ENCODE measurements at places on chromosomes 12 and 14.

DNA sequence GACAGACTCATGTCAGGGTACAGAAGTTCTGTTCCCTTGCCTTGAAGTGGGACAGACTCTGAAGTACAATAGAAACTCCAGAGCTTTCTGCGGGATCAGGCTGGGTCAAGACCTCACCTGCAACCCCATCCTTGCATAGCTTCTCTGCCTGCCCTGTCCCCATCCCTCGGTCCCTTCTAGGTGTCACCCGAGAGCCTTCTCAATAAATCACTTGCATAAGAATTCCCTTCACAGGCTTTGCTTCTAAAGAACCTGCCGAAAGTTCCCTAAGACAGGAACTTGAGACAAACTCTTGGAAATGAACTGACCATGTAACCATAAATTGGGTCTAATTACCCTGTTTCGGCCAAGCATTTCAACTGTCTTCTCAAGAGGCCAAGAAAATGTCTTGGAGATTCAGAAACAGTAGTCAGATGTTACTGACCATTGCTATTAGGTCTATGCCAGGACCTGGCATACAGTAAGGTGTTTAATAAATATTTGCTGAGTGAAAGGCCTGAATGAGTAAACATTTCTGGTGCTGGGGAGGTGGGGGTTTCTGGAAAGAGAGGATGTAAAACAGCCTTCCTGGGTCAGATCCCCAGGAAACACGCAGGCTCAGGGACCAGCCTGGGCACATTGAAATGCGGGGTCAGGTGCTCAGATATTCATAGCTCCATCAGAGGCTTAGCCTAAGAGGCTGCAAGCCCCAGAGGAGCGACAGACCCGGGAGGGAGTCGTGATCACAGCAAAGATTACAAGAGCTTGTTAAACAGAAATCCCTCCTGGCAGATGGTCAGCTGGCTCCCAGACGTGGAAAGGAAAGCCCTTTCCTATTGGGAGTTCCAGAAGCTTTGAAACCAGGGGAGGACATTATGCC, 226.2 kb upstream of the LHX5 start:
- DNase-seq: no peak

GRCh38 chr14:26984311-26985177, 386.7 kb upstream of the NOVA1 start:
- DNase-seq: no peak

- DNase-seq: no peak
Measured at GRCh38 chr12:3897371-3897971, 24.3 kb upstream of the PARP11 start.

DNA sequence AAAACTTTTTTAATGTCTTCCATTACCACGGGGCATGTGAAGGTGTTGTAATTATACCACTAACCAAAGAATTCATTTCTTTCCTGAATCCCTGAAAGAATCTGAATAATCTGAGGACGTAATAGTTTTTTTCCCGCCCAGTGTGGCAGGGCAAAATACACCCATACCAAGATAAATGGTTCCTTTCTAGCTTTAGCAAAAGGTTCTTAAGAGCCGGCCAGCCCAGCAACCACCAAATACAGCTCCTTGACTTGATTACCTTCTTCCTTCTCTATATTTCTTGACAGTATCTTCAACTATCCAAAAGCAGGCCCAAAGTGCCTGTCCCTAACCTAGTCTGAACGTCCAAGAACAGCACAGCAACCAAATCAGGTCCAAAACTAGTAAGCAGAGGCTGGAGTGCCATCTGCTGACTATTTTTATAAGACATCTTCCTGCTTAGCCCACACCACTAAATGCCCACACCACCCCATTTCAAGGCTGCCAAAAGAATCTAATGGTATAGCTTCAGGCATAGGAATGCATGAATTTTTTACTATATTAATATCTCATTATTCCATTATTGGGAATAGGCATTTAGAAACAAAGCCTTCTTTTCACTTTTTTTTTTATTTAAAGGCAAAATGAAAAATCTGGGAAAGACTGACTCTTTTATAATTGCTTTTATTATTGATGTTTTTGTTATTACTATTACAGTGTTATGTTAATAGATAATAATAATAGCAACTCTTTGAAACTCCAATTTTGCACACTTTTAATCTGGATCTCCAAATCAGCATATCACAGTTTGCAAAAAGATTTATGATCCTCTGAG, 524.4 kb downstream of the MED13L start:
- DNase-seq: no peak

DNA sequence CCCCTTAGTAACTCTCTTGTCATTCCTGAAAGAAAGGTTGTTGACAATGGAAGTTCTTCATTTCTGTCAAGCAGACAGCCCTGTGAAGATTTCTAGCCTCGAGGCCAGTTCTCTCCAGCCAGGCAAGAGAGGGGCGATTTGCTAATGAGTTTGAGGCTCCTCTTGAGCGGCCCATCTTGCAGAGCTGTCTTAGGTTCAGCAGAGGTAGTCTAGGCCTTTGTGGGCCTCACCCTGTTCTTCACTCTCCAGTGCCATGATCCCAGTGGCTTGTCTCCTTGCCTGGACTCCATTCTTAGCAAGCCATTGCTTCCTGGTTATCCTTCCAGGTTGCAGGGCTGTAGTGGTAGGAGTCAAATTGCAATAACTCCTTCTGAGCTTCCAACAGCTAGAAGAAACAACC, 9.7 kb downstream of the TPH2 start:
- DNase-seq: no peak

DNA sequence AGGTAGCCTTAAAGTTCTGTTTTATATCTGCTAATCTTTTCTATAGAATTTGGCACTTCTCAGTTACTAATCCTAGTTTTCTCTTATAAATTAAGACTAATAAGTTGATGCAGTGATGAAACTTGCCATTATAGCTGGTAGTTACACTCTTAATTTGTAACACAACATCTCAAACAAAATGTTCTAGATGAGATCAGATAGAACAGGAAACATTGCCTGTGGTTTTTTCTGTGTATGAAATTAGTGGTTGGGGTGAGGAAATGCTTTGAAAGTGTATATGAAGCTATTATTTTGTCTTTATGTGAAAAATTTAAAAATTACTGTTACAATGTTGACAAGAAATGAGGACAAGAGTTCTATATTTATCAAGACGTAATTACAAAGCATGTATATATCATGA, 91.9 kb downstream of the PCNX1 start:
- no peak for DNase-seq

DNA sequence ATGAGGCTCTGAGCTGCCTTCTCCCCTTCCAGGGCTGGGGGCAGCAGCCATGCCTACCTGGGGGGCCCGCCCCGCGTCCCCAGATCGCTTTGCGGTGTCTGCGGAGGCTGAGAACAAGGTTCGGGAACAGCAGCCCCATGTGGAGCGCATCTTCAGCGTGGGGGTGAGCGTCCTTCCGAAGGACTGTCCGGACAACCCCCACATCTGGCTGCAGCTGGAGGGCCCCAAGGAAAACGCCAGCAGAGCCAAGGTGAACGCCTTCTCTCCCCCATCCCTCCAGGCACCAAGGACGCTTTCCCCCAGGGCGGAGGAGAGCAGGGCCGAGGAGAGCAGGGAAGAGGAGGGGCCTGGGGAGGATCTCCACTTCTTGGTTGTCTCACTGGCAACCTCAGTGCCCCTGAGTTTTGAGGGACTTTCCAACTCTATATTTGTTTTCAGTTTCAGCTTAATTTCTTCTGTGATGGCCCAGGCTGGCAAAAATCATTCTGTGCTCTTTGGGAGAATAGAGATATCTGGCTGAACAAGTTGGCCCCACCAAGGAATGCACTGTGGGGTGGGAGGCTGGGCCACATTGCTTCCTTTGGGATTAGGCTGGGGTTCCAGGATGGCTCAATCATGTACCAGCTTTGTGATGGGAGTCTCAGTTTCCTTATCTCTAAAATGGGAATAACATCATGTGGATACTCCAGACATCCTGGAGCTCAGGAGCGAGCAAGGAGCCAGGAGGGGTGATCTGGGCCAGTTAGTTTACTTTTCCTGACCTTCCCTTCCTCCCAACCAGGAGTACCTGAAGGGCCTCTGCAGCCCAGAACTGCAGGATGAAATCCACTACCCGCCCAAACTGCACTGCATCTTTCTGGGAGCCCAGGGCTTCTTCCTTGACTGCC, 1.2 kb downstream of the KHNYN start:
- no peak for DNase-seq

GRCh38 chr14:94536836-94537235, 24.4 kb upstream of the SERPINA4 start:
- no peak for DNase-seq

All from stimulated activated CD8-positive, alpha-beta memory T cell treated with anti-CD3 and anti-CD28 coated beads, Interleukin-15, amount 100 ng/mL, for 1 hour (primary cell).